ENCODE measurements at places on chromosomes 7 and 10.

DNA sequence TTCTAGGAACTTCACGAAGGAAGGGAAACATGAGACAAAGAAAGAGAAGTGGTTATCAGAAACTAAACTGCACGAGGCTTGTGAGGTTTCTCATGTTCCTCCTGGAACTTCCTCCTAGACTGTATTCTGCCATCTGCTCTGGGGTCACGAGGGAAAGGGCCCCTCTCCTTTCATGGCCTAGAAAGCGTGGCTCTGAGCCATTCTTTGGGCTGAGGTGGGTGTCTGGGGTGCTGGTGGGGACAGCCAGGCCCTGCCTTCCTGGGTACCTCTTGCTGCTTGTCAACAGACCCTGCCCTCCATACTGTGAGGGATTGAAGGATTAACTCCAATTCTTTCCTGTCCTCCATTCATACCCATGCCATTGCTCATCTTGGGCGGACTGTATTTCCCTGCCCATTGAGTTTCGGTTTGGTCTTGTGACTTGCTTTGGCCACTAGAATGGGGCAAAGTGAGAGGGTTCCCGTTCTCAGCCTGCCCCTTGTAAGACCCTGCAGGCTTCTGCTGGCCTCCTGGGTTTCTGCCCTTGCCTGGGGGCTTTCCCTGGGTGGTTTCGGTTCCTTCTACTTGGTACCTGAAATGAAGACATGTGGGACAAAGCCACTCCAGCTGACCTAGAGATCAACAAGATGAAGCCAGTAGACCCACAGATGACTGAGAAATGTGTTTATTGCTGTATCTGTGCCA is 14.9 kb upstream of the GIMAP8 start:
- no peak for DNase-seq

DNA sequence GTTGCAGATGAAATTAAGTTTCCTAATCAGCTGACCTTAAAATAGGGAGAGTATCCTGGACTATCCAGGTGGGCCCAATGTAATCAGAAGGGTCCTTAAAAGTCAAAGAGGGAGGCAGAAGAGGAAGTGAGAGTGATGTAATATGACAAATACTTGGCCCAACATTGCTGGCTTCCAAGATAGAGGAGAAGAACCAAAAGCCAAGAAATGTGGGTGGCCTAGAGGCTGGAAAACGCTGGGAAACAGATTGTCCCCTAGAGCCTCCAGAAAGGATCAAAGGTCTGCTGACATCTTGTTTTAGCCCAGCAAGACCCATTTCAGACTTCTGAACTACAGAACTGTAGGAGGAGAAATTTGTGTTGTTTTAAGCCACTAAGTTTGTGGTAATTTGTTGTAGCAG is 79.7 kb upstream of the NOBOX start:
- DNase-seq, result no peak

- no peak for DNase-seq
Observed at GRCh38 chr7:75847707-75848106, 31.1 kb upstream of the RHBDD2 start.

DNA sequence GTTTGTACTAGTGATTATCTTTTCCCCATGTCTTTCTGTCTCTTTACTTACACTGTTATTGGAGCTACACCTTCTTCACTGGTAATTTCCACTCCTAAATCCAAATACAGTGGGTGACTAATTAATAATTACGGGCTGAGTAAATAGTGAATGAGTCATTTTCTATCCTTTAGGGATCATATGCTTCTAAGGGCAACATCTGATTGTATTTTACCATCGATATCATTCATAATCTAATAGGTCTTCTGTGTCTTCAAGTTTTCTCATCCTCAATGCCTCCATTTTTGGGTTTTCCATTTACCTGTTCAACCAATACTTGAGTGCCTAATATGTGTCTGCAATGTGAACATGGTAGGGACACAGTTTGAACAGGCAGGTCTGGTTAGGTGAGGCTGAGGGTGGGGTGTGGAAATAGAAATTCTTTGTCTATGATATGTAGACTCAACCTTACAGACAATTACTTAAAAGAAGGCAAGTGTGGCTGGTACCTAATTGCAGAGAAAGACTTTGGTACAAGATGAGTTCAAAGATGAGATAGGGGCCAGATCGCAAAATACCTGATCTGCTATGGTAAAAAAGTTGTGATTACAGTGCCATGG is 5.9 kb upstream of the DHX32 start:
- no peak for DNase-seq

DNA sequence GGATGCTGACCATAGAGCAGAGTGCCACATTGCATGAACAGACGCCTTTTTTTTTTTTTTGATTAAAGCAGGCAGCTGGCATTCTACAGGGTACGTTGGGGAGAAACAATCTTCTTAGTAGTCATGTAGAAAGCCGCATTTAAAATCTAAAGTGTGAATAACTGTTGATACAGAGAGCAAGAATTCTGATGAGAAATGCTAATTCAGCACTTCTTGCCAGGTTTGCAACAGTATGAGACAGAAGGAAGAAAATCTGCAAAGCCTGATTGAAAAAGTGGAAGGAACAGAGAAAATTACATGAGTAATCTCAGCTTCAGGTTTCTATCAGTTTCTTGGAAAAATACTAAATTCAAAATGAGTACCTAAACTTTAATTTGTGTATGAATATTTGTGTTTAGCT is 232.7 kb upstream of the CHRM2 start:
- DNase-seq, result no peak

- no peak for DNase-seq
Observed at GRCh38 chr10:71081229-71081560, 131.2 kb upstream of the UNC5B start.

GRCh38 chr7:137454246-137454724 is 110.8 kb upstream of the PTN start:
- DNase-seq, result peak; percentile 74

- DNase-seq, result no peak
Observed at GRCh38 chr7:13538669-13539068, 450.8 kb downstream of the ETV1 start.

- DNase-seq, result no peak
Observed at GRCh38 chr10:62582101-62582705, 208.0 kb downstream of the ZNF365 start.

GRCh38 chr7:90681336-90682022 is 85.4 kb downstream of the CDK14 start:
- no peak for DNase-seq

GRCh38 chr10:83691791-83692596 is 447.3 kb upstream of the GHITM start:
- DNase-seq, result no peak

- DNase-seq, result no peak
Observed at GRCh38 chr10:26448292-26448691, 10.2 kb downstream of the APBB1IP start.

DNA sequence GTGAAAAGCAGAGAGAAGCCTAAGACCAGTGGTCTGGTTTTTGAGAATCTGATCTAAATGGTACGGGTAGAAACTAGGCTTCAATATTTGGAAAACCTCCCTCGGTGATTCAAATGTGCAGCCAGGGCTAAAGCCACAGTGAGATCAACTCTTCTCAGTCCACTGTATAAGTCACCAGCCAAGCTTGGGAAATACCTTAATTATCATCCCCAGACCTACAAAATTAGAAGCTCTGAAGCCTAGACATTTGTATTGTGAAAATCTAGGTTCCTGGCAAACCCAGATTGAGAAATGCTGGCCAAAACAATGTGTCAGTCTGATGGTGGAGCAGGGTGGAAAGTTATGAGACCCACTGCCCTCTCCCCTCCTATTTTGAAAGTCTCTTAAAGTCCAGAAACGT is 131.7 kb downstream of the DGKI start:
- DNase-seq, result no peak

DNA sequence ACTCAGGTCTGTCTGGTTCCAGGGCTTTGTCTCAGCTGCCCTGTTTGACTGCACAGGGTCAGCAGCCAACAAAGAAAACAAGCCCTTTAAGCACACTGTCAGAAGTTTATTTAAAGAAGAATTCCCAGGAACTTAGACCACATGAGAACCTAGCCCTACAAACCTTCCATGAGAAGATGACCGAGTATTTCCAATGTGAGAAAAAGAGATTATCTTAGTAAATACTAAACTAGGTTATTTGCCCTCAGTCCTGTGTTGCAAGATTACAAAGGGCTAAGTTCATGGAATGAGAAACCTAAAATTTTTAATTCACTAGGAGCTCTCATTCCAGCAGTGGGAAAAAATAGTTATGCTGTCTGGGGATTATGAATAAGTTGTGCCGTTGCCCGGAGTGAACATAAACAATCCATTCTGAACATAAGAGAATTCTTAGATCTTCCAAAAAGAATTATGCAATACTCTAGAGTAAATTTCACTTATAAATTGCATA is 46.7 kb downstream of the NOC3L start:
- DNase-seq, result no peak

DNA sequence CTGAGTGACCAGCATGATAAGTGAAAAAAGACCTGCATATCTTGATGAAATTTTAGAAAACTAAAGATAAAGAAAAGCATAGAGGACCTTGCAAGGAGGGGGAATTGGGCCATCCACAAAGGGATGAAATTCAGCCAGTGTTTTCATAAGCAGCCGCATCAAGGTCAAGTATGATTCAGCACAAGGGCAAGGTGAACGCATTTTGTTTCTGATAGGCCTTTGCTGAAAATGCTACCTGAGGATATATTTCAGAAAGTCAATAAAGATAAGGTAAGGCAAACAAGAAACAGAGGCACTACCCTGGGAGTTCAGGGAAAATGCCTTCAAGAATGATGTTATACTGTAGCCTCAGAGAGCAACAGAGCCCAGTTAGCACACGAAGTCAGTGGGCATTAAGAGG is 55.0 kb upstream of the SHH start:
- no peak for DNase-seq

- DNase-seq, result peak; percentile 68
Observed at GRCh38 chr7:101677797-101678479, 48.8 kb upstream of the MYL10 start.

- DNase-seq, result no peak
Observed at GRCh38 chr10:117970962-117971361, 75.8 kb downstream of the RAB11FIP2 start.

GRCh38 chr7:103343758-103344452 is 662 bp downstream of the DNAJC2 start:
- DNase-seq, result peak; percentile 84

DNA sequence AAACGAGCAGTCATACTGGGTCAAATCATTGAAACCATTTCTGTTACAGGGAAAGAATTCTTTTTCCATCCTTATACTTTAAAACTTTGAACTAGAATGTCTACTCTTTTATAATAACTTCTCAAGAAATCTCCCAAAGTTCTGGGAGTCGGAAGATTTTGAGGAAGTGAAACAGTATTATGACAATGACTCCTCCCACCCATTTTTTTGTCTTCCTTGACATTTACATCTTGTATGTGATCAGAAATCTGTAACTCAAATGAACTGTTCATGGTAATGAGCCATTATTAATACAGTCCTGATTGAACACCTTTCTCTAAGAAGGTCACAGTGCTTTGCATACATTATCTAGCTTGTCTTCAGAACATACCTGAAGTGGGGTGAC is 227.4 kb downstream of the CELF2 start:
- DNase-seq, result no peak

DNA sequence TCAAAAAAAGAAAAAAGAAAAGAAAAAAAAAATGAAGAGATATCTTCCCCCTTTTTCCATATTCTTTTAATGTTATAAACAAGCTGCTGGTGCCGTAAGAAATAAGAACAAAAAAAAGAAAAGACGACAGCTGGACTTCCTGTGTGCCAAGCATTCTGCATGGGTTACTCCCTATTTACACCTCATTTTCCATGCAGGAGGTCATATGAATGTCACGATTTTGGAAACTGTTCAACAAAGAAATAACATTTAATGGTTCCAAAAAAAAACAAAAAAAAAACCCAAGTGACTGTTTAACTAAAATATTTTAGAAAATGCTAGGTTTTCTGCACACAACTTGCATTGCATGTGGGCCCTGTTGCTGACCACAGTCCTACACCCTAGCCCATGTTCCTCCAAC is 159.3 kb downstream of the TNS3 start:
- no peak for DNase-seq

Measured in RKO (cell line).